ENCODE measurements at places on chromosomes 16 and 17.

GRCh38 chr16:14369734-14370598 lies 260.1 kb downstream of the PARN start:
- no peak for DNase-seq

DNA sequence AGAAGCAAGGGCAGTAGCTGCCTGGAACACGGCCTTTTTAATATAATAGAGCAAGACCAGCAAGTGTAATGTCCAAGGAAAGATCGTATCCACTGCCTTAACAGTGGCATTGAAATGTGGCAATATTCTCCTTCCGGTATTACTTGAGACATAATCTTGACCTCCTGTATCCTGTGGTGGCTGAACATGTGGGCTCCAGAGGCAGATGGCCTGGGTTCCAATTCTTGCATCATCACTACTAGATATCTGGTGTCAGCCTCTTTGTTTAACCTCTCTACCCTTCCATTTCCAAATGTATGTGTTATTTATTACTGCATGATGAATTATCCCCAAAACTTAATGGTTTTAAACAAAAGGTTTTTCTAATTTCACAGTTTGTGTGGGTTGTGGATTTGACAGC lies 3.5 kb upstream of the CDYL2 start:
- DNase-seq = no peak

GRCh38 chr17:56510554-56511342 lies 82.8 kb upstream of the NOG start:
- no peak for DNase-seq

DNA sequence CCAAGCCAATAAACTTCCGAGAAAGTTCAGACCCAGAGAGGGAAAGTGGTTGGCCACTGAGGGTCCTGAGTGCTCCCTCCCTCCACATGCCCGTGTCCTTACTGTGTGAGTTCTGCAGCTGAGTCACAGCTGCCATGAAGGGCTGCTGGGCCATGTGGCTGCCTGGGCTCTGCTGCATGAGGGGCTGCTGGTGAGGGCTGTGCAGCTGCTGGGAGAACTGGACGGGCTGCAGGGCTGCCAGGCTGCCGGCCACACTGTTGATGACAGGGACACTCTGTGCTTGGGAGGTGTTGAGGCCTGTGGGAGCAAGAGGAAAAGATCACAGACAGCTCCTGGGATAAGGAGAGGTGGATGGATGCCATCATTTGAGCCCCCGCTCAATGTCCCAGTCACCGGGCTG lies 44.0 kb downstream of the HNF1B start:
- no peak for DNase-seq

DNA sequence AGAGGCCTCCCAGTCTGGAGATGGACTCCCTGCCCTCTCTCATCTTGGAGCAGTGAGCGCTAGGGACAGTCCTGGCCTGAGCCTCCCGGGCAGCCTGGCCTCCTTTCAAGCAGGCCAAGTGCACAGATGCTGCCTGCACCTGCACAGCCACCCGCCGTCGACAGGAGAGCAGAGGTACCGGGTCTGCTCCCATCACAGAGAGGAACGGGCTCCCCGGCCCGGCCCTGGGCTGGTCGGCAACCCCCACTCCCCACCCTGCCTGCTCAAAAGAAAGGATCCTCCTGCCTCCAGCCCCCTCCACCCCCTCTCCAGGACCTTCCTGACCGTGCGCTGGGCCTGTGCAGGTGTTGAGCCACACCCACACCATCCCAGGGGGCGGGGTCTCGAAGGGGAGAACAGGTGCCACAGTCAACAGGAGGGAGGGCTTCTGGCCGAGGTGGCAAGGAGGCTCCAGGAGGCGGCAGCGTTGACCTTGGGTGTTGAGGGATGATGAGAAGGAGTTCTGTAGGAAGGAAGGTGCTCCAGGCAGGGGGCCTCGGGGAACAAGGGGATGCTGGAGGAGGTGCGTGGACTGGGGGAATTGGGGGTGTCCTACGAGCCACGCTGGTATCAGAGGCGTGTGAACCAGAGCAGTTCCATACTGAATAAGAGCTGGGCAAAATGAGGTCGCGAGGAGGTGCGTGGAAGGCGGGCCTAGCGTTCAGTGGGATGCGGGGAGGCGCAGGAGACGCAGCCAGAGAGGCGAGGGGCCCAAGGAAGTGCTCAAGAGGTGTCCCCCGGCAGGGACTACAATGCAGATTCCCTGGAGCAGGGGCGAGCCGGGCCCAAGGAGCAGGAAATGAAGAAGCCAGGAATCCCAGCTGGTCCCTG lies 967 bp upstream of the CDH15 start:
- DNase-seq = no peak

DNA sequence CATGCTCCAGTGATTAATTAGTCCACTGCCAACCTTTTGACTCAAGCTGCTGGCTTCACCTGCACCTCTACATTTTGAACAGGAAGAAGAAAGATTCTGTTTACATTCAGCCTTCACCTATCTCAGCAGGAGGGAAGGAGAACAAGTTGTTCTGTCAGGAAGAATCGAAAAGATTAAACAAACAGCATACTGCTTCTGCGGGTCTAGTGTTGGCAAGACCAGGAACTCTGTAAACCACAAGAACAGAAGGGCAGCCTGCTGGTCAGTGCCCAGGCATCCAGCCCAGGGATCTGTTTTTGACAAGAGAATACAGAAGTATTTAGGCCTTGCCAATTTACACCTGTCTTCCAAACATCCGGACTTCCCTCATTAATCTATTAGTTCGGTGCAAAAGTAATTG lies 189.7 kb downstream of the CHD9NB start:
- DNase-seq = no peak

DNA sequence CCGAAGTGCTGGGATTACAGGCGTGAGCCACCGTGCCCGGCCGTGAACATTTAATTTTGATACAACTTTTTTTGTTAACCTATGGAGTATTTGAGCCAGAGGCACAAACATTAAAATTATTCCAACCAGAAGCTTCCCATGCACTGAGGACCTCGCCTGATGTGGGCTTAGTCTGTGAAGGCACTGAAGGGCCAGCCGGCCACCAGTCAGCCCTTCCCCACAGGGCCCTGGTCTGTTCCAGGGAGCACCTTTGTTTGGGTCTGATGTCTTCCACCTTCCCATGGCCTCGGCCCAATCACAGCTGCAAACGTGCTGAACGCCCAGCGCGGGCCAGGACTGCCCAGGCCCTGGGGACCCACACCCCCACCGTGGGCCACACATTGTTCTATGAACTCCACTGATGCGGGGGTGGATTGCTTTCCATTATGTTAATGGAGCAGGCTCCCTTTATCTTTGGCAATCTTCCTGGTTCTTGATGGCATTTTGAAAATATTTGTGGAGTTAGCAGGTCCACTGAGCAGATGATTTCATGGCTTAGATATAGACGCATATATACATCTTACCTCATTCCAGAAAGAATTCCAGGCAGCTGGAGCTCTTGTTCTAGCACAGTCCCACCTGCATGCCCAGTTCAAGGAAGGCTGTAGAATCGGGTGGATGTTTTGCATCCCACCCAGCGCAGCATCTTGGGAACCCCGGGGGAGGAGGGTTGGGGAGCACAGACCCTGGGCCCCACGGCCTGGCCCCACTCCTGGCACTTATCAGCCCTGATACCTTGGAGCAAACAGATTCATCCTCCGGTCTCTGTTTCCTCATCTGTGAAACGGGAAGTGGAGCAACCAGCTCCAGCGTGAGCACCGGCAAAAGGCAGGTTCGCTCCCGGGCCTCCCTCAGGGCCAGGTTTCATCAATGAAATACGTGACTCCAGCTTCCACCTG lies 14.5 kb downstream of the SPIRE2 start:
- no peak for DNase-seq

DNA sequence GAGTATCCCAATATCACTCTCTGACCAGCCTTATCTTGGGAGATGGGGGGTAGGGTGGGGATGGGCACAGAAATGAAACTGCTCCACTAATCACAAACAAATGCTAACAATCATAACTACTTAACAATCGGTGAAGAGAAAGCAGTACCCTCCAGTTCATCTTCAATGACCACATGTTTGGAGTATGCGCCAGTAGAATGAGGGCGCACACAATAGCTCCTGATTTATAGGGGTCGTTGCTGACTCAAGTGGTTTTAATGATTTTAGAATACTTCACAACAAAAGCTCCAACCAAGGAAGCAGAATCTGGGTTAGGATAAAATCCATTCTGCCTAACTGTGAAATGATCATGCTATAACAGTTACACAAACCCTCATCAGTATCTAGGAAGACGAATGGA lies 184.4 kb downstream of the AATF start:
- no peak for DNase-seq

DNA sequence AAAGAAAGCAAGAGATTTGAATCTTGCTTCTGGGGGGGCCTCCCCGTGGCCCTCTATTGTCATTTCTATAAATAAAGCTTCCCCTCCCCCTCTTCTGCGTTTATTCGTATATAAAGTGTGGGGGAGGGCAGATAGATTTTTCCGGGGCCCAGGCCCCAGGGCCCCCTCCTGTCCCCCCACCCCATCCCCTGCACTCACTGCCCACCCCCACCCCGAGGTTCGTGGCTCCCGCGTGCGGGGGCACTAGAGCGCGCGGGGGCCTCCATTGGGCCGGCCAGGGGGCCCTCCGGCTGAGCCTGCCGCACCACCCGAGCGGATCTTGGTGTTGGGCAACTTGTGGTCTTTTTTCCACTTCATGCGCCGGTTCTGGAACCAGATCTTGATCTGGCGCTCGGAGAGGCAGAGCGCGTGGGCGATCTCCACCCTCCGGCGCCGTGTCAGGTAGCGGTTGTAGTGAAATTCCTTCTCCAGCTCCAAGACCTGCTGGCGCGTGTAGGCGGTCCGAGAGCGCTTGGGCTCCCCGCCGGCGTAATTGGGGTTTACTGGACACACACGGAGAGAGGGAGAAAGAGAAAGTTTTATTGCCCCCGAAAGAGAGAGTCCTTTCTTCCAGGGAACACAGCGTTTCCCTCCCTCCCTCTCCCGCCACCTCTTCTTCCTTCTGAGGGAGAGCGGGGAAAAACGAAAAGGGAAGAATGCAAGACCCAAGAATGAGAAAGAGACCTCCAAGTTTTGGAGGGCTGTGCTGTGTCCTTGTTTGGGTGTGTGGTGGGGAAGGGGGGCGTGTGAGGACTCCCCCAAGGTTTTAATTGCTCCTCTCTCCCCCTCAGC lies 1.5 kb downstream of the HOXB4 start:
- no peak for DNase-seq
